Hematopoietic multipotent progenitor cell treated with erythropoietin and hydrocortisone succinate and interleukin-3 and kit ligand, for 15 days (in vitro differentiated cells): ENCODE measurements at places on chromosomes 5 and 9.

- DNase-seq = no peak
Measured at GRCh38 chr5:74196233-74196632, 444.3 kb downstream of the ENC1 start.

DNA sequence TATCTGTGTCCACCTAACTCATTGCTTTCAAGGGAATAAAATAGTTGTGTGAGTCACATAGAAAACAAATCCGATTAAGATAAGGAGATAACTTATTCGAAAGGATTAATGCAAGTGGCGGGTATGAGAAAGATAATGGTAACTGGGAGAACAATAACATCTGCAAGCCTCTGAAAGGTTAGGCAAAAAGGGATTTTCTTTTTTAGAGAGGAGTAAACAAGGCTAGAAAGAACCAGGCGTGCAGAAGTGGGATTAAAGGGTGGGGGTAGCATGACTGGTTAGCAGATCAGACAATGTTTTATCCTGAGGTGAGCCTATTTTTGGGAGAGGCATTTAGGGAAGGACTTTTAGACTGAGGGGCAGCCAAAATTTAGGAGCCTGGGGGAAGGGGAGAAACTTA is 34.7 kb upstream of the JMY start:
- no peak for DNase-seq

DNA sequence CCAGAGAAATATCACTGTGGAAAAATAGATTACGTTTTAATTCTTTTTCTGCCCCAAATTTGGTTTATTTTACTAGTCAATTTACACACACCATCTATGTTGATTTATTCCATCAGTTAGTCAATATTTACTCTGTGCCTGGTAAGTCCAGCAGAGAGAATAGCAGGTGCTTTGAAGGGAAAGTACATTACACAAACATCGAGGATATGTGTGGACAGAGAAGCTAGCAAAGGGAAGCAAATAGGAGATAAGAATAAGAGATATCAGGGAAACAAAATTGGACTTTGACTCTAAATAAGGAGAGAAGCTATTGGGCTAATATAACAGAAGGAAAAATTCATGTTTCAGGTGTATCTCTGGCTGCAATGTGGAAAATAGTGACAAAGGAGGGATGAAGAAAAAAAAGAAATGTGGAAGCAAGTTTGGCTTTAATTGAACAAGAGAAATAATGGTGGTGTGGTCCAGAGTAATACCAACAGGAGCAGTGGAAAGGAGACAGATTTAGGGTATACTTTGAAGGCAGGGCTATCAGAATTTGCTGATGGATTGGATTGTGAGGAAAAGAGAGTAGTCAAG is 587.7 kb upstream of the CDH6 start:
- no peak for DNase-seq

- no peak for DNase-seq
Measured at GRCh38 chr5:110269478-110270142, 456.9 kb downstream of the TMEM232 start.

GRCh38 chr9:33446946-33447798 is at the start of gene AQP3:
TSS of gene AQP3 (minus strand) at chr9:33447593. CDS start at chr9:33447530, 63 bp downstream.
- DNase-seq = peak; percentile 78

DNA sequence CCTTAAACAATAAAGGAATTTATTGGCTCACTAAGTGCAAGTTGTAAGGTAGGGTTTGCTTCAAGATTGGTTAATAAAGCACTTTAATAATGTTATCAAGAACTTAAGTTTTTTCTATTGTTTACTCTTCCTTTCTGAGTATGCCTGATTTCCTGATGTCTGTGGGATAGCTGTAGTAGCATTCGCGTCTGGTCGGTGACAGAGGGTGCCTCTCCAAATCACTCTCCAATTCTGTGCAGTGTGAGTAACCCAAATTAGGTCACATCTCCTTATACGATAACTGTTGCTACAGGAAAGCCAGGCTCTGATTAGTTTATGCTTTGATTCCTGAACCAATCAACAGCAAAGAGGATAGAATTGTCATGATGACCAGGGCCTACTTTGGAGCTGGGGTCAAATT is 90.7 kb downstream of the CCDC192 start:
- DNase-seq = no peak

DNA sequence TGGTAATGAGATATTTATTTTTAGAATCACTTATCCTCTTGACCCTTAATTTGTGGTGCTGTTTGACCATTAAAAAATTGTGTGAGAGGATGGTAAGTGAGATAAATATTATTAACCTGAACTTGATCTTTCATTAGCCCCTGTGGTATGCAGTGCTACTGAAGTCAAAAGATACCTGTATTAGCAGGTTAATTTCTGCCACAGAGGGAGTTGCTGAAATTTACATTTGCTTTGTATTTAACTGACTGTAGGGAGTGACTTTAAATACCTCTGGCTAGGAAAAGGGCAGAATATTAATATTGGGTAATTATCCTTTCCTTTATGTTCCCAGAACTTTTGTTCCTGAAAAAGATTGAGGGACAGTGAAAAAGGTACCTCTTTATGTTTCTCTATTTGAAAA is 133.6 kb downstream of the CHSY3 start:
- DNase-seq = no peak
